ENCODE measurements at places on chromosomes 2 and 18.

- DNase-seq = no peak
Measured at GRCh38 chr2:158214431-158214830, 112.8 kb downstream of the UPP2 start.

GRCh38 chr18:61635901-61636528 is 256.8 kb downstream of the RNF152 start:
- no peak for DNase-seq

- no peak for DNase-seq
Measured at GRCh38 chr2:159019021-159019420, 50.6 kb downstream of the TANC1 start.

DNA sequence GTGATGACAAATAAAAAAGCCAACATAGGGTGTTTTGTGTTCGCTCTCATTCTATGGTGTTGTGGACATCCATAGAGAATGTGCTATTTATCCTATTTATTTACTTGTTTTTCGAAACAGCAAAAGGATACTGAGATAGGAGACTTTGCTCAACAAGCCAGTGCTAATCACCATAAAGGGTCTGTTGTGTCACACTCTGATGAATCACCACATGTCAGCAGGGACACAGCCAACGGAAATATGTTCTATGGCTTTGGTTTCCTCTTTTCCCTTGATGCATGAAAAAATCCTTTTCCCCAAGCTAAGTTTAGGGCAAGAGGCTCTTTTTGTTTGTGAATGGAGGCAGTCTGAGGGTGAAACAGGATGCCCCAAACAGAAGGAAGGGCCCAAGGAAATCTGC is 154.3 kb downstream of the RNF152 start:
- no peak for DNase-seq

DNA sequence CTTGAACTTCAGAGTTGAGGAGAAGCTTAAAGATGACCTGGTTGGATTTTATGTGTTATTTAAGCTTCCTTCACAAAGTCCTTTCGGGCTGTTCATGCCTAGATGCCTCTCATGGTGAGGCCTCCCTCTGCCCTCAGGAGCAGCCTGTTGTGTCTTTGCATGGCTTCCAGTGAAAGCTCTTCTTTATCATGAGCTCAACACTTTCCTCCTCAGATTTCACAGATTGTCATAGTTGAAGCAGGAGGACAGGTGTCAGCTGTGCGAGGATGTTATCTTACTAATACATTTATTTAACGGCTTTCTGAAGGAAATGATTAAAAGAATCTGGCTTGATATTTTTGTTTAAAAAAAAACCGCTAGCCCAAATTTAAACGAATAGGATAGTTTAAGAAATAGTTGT is 48.8 kb upstream of the ITSN2 start:
- DNase-seq = no peak

- DNase-seq = no peak
Measured at GRCh38 chr2:176117162-176117822, 714 bp downstream of the HOXD10 start.

GRCh38 chr2:144464730-144465129 is 55.2 kb downstream of the ZEB2 start:
- DNase-seq = no peak

GRCh38 chr2:158021226-158021625 is 80.5 kb upstream of the UPP2 start:
- DNase-seq = no peak

DNA sequence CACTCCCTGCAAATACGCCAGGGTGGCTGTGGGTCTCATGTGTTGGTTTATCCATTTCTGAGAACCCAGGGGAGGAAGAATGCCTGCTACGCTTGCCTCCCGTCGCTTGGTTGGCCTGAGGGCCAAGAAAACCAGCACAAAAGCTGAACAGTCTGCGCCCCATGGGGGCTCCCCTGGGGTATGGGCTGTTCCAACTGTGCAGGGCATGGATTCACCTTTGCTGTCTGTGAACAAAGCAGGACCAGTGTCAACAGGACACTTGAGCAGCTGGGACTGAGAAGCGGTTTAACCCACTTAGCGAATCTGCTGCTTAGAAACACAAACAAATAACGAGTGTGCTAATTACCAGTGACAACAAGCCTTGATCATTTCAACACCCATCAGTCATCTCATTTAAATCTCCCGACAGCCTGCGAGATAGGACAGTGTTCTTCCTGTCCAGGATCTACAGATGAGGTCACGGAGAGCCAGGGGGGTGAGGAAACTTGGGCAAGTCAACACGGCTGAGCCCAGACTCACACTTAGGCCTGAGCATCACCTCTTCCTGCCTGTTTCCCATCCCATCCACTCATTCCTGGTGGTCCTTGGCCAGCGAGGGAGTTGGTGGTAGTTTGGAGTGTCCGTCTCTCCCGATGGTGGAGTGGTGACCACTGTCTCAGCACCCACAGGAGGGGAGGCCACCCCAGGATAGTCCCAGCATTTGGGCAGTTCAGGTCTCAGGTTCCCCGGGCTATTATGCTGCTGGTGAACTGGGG is 111.6 kb upstream of the HAAO start:
- no peak for DNase-seq
